Prostate gland (tissue), 2 donors: ENCODE measurements at places on chromosomes 3 and 15.
A peak's percentile ranks its signal among the peaks of the same experiment; 100 is the strongest.

GRCh38 chr15:44584162-44584749 lies 47.3 kb downstream of the EIF3J start:
- no peak for DNase-seq

GRCh38 chr3:33868309-33868708 lies 69.9 kb downstream of the PDCD6IP start:
- no peak for DNase-seq

DNA sequence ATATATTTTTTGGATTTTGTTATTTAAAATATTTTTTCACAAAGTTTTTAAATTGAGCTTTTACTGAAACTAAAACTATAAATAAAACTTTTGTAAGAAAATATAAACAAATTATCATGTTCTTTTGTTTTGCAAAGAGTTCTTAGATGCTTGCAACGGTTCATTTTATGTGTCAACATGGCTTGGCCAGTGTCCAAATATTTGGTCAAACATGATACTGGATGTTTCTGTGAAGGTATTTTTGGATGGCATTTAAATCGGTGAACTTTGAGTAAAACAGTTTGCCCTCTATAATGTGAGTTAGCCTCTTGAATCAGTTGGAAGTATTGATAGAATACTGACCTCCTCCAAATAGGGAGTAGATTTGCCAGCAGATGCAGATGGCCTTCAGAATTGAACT lies 612.6 kb upstream of the NECTIN3 start:
- DNase-seq = no peak

- DNase-seq = peak; percentile 18
These were observed 42.2 kb upstream of the PLCL2 start for GRCh38 chr3:16842272-16843270.

GRCh38 chr3:150577855-150578254 lies 25.3 kb upstream of the SELENOT start:
- no peak for DNase-seq

- DNase-seq = no peak
These were observed 88.6 kb downstream of the SEC22A start for GRCh38 chr3:123290107-123290930.

- DNase-seq = no peak
These were observed 67.5 kb downstream of the FRMD4B start for GRCh38 chr3:69318410-69318809.
